NCI-H226 (cell line): ENCODE measurements at places on chromosomes 16 and 17.
A peak's percentile ranks its signal among the peaks of the same experiment; 100 is the strongest.

DNA sequence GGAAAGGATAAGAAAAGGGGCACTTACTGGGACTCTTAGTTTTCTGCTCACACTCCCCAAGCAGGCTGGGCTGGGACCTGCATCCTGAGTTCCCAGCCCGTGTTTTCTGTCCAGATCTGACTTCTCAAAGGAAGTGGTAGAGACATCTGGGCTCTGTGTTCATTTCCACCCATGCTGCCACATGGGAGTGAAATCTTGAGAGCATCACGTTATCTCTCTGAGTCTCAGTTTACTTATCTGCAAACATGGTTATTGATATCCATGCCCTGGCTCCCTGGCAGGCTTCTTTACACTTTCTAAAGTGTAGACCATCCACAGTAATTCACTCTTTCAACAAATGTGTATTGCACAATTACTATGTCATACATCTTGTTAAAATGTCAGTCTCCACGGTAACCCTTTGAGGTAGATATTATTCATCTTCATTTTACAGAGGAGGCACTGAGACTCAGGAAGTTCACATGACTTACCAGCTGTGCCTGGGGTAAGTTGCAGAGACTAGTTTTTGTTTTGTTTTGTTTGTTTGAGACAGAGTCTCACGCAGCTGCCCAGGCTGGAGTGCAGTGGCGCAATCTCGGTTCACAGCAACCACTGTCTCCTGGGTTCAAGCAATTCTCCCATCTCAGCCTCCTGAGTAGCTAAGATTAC lies 3.4 kb downstream of the ZNF688 start:
- DNase-seq, result peak; percentile 88

GRCh38 chr16:75111514-75111940 lies 5.1 kb downstream of the LDHD start:
- no peak for DNase-seq

- DNase-seq, result no peak
Observed at GRCh38 chr16:4344983-4345835, 5.9 kb downstream of the PAM16 start.

DNA sequence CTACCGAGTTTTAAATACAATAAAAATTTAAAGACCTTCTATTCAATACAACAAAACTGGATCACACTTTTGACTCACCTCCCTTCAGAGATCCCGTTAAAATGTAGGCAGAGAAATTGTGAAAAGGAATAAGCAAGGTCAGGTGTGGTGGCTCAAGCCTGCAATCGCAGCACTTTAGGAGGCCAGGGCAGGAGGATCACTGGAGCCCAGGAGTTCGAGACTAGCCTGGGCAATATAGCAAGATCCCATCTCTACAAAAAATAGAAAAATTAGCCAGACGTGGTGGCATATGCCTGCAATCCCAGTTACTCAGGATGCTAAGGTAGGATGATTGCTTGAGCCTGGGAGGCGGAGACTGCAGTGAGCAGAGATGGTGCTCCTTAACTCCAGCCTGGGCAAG lies 16.7 kb downstream of the CHST5 start:
- DNase-seq, result no peak

- peak; percentile 43 for DNase-seq
Observed at GRCh38 chr17:4903051-4903818, at the start of gene CHRNE. Gene CHRNE, minus strand, starts transcription at chr17:4903098. Its CDS starts 35 bp downstream, at chr17:4903063.
